ENCODE measurements at places on chromosomes 7 and 10. TPM values are rescaled to one million over a fixed set of nuclear protein-coding genes. Genes with fewer than 3 reads are reported as not detected.

GRCh38 chr7:139341776-139342226, 664 bp downstream of the FMC1 start:
- H3K36me3 ChIP-seq: peaks cover 16% of the 10 kb centered on the region
- H3K4me3 ChIP-seq: peak overlapping the region; percentile 90
- peaks cover 6% of the 10 kb centered on the region for H3K4me1 ChIP-seq
- no peaks in the 10 kb centered on the region for H3K27me3 ChIP-seq
- H3K27ac ChIP-seq: peak overlapping the region; percentile 100
- DNase-seq: no peak

DNA sequence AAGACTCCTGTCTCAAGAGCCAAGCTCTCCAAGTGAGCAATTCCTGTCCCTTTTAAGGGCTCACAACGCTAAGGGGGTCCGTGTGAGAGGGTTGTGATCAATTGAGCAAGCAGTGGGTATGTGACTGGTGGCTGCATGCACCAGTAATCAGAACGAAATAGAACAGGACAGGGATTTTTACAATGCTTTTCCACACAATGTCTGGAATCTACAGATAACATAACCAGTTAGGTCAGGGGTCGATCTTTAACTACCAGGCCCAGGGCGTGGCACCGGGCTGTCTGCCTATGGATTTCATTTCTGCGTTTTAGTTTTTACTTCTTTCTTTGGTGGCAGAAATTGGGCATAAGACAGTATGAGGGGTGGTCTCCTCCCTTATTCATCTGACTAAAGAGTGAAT, 54.9 kb upstream of the SP4 start:
- no peaks in the 10 kb centered on the region for H3K36me3 ChIP-seq
- no peaks in the 10 kb centered on the region for H3K27me3 ChIP-seq
- no peak overlapping the region for H3K27ac ChIP-seq
- no peaks in the 10 kb centered on the region for H3K4me1 ChIP-seq

DNA sequence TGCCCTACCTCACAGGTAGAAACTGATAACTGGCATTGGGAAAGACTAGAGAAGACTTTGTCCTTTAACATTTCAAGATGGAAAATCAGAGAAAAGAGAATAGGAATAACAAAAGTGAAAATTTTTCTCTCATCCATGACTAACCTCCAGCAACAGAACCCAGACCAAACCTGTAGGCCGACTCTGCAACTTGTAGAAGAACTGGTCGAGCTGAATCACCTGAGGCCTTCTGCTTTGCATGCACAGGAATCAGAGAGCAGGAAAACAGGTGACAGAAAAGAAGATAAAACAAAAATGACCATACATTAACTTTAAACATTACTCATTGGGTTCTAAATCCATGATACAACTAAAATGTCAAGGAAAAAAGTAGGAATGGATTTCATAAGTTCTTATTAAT, 137.1 kb downstream of the SLC25A13 start:
- H3K27me3 ChIP-seq: no peaks in the 10 kb centered on the region
- H3K4me3 ChIP-seq: no peak overlapping the region
- no peak overlapping the region for H3K27ac ChIP-seq
- no peak for DNase-seq
- H3K36me3 ChIP-seq: peaks cover 63% of the 10 kb centered on the region

GRCh38 chr10:77824908-77825307, 101.6 kb downstream of the DLG5 start:
- DNase-seq: no peak
- H3K27ac ChIP-seq: no peak overlapping the region
- H3K27me3 ChIP-seq: no peaks in the 10 kb centered on the region

GRCh38 chr7:125561006-125561405, 631.4 kb upstream of the POT1 start:
- H3K27me3 ChIP-seq: no peaks in the 10 kb centered on the region
- H3K27ac ChIP-seq: no peak overlapping the region
- no peak overlapping the region for H3K4me3 ChIP-seq

DNA sequence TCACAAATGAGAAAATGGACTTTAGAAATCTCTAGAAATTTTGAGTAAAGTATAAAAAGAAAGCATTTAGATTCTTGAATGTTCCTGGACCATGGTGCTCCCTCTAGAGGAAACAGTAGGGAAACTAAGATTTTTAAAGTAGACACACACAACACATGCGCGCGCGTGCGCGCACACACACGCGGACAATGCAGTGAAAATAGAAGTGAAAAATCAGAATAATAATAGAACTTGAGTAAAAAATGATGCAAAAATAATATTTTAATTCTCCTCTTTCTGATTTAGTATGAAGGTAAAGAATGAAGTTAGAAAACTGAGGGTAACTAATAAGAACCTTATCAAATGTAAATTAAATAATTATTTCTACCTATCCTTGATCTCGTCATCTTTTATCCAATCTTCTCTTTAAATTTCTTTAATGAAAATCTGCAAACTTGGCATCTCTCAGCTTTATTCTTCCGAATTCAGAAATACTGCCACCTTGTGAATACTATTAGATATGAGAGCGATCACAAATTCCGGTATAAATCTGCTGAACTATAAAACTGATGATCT, 117.0 kb upstream of the AMPH start:
- peaks cover 47% of the 10 kb centered on the region for H3K36me3 ChIP-seq
- H3K27ac ChIP-seq: no peak overlapping the region
- H3K4me3 ChIP-seq: no peak overlapping the region

Gene HOXA7
- 2.9 TPM for total RNA-seq

- no peak overlapping the region for H3K4me3 ChIP-seq
- H3K27me3 ChIP-seq: no peaks in the 10 kb centered on the region
- no peak overlapping the region for H3K27ac ChIP-seq
- DNase-seq: no peak
These were observed 290.6 kb upstream of the PHYHIPL start for GRCh38 chr10:58885686-58886345.

DNA sequence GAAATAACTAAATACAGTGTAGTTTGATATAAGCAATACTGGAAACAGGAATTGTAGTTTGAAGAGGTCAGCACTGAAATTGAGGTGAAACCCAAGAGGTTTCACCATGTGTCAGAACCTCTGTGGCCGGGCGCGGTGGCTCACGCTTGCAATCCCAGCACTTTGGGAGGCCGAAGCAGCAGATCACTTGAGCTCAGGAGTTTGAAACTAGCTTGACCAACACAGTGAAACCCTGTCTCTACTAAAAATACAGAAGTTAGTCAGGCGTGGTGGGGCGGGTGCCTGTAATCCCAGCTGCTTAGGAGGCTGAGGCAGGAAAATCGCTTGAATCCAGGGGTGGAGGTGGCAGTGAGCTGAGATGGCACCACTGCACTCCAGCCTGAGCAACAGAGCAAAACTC, 13.7 kb downstream of the AHCYL2 start:
- H3K27me3 ChIP-seq: no peaks in the 10 kb centered on the region
- H3K4me1 ChIP-seq: no peaks in the 10 kb centered on the region
- H3K4me3 ChIP-seq: no peak overlapping the region

DNA sequence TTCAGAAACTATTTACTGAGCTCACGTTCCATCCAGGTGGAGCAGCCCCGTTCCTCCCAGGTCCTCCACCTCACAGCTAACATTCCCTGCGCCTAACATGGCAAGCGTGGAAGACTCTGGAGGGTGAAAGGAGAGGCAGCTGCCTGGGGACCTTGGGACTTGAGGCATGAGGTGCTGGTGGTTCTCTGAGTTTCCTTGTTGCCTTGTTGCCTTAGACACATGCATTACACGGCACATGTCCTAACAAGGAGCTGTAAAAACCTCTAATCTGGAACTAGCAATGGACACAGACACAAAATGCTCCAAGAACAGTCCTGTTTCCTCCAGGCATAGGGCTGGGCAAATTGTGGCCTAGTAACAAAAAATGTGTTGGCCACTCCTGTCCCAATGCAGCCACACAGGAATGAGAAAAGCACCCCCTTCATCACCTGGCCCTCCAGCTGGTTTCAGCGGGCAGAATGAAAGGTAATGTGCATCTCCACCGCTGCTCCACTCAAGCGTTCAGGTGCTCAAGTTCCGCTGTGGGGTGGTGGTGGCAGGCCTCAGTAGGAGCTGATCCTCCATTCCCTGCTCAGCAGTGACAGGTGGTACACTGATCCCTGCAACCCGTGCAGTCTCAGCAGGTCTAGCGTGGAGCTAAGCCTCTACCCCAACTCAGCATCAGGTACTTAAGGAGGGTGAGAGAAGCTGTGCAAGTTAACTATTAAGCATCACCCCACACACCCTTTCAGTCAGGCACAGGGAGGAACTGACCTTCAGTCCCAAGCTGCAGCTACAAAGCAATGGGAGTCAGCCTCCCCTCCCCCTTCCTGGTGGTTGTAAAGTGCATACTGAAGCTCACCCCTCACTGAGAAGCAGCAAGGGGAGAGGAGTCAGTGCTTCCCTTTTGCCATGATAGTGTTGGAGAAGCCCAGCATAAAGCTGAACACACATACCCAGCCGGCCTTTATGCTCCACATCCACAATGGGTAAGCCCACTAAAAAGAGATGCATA, 382.8 kb downstream of the SDK1 start:
- H3K27me3 ChIP-seq: no peaks in the 10 kb centered on the region
- no peak for DNase-seq
- no peaks in the 10 kb centered on the region for H3K36me3 ChIP-seq
- H3K27ac ChIP-seq: no peak overlapping the region

GRCh38 chr10:28217848-28218247, 85.0 kb downstream of the MPP7 start:
- no peak overlapping the region for H3K4me3 ChIP-seq
- H3K27me3 ChIP-seq: peaks cover 4% of the 10 kb centered on the region
- H3K27ac ChIP-seq: no peak overlapping the region
- H3K36me3 ChIP-seq: no peaks in the 10 kb centered on the region

- no peaks in the 10 kb centered on the region for H3K27me3 ChIP-seq
- no peaks in the 10 kb centered on the region for H3K36me3 ChIP-seq
- H3K4me3 ChIP-seq: no peak overlapping the region
- no peak for DNase-seq
These were observed 278.2 kb upstream of the TEX47 start for GRCh38 chr7:89073776-89074175.

GRCh38 chr10:31528831-31529230, 209.8 kb downstream of the ZEB1 start:
- DNase-seq: no peak
- no peak overlapping the region for H3K4me3 ChIP-seq
- no peaks in the 10 kb centered on the region for H3K4me1 ChIP-seq
- H3K27me3 ChIP-seq: no peaks in the 10 kb centered on the region
- H3K27ac ChIP-seq: no peak overlapping the region
- no peaks in the 10 kb centered on the region for H3K36me3 ChIP-seq

GRCh38 chr7:22220941-22221340, 136.0 kb downstream of the RAPGEF5 start:
- H3K4me1 ChIP-seq: peaks cover 11% of the 10 kb centered on the region
- H3K36me3 ChIP-seq: no peaks in the 10 kb centered on the region
- peak overlapping the region; percentile 51 for H3K4me3 ChIP-seq
- no peaks in the 10 kb centered on the region for H3K27me3 ChIP-seq

Gene LRRN3
- 8.9 TPM for total RNA-seq

DNA sequence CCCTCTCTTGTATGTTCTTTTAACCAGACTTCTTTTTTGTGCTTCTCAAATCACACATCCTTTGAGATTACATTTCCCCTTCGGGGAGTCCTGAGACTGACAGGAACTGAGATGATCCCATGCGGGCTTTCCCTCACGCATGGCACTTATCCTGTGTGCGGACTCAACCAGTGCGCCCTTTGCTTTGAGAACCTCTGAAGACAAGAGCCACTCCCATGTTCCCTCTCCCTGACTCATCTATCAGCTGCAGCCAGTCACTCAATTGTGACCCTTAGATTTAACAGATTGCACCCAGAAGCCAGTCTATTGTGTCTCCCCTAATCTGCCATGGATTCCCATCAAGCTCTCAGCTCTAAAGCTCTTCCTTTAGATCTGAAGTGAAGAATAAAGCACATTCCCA, 353.9 kb upstream of the MEOX2 start:
- no peaks in the 10 kb centered on the region for H3K27me3 ChIP-seq
- no peaks in the 10 kb centered on the region for H3K36me3 ChIP-seq
- H3K4me1 ChIP-seq: no peaks in the 10 kb centered on the region
- H3K27ac ChIP-seq: no peak overlapping the region
- no peak for DNase-seq

GRCh38 chr10:78948621-78949030, 120.1 kb upstream of the ZMIZ1 start:
- H3K27ac ChIP-seq: no peak overlapping the region
- DNase-seq: no peak
- no peak overlapping the region for H3K4me3 ChIP-seq
- no peaks in the 10 kb centered on the region for H3K36me3 ChIP-seq

Gene ZMIZ1
- 84.7 TPM for total RNA-seq

- H3K4me1 ChIP-seq: no peaks in the 10 kb centered on the region
- H3K36me3 ChIP-seq: peaks cover 28% of the 10 kb centered on the region
- H3K27ac ChIP-seq: no peak overlapping the region
These were observed 30.2 kb downstream of the ENTPD7 start for GRCh38 chr10:99689461-99689860.

Gene ING3
- total RNA-seq: 17.9 TPM

Gene PSMG3
- 20.3 TPM for total RNA-seq

Gene CLDN3
- total RNA-seq: 11.8 TPM

DNA sequence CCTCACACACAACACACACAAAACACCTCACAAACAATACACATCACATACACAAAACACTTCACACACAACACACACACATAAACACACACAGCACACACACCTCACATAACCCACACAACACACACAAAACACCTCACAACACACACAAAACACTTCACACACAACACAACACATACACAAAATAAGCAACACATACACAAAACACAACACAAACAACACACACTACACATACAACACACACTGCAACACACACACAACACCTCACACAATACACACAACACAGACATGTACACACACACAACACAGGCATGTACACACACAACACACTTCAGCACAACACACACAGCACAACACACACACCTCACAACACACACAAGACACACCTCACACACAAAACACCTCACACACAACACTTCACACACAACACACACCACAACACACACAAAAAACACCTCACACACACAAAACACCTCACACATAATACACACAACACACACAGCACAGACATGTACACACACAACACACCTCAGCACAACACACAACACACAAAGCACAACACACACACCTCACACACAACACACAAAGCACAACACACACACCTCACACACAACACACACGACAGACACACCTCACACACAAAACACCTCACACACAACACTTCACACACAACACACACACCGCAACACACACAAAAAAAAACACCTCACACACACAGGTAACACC, 107.5 kb downstream of the TNS3 start:
- peaks cover 46% of the 10 kb centered on the region for H3K4me1 ChIP-seq
- no peaks in the 10 kb centered on the region for H3K36me3 ChIP-seq
- no peak for DNase-seq
- peak overlapping the region; percentile 78 for H3K27ac ChIP-seq
- no peak overlapping the region for H3K4me3 ChIP-seq

Gene IFIT1B
- total RNA-seq: not detected

Gene ADAM12
- 0.98 TPM for total RNA-seq

DNA sequence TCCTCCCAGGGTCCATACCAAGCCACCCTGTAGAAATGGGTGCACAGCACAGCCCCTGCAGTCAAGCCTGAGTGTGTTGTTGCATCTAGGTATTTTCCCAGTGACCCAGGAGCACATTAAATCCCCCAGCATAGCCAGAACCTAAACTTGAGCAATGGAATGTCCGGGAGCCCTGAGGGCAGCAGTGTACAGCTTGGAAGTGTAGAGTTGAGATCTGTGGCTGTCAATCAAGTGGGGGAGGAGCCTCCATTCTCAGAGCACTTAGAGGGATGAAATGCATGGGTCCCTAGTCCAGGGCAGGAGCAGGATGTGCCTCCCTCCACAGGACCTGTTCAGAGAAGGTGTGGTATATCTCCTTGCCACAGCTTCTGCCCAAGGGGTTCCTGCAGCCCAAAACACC, 885.1 kb downstream of the CCSER2 start:
- no peaks in the 10 kb centered on the region for H3K4me1 ChIP-seq
- H3K27me3 ChIP-seq: no peaks in the 10 kb centered on the region
- DNase-seq: no peak
- no peak overlapping the region for H3K27ac ChIP-seq
- H3K36me3 ChIP-seq: no peaks in the 10 kb centered on the region

Gene NUDT5
- total RNA-seq: 49.9 TPM

Data from upper lobe of right lung (tissue), 1 donor.